Fibroblast of villous mesenchyme (primary cell): ENCODE measurements at places on chromosomes 11 and 22.

DNA sequence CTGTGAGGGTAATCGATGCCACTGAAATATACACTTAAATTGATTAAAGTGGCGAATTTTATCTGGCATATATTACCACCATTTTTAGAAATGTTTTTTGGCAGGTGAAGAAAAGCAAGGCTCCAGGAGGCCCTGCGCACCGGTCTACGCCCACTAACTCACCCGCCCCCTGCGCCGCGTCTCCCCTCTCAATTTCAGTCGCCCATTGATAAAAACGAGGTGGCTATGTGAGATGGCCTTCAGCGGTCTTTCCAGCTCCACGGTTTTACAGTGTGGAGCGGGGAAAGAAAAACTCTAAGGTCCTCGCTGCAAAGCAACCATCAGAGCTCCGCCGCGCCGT, 602 bp upstream of the AQP11 start:
- no peak for DNase-seq

DNA sequence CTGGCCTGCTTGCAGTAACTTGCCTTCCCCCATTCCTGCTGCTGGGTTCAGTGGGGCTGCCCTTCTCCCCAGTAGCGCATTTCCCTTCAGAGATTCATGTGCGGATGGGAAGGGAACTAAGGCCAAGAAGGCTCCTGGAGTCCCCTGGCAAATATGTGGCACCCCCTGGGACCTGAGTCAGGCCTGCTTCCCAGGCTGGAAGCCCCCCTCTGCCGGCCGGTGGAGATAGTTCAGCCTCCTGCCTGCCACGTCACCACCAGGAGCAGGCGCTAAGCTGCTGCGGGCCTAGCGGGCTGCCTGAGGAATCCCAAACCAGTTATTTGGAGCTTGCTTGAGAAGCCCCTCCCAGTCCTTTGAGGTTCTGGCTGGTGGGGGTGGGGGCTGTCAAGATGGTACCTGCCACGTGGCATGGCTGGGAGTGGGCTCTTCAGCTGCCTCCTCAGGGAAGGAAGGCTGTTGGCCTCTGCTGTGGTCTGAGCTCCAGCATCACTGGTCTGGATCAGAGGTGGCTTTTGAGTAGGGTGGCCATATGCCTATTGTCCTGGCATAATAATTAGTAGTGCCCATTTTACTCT, 2.0 kb downstream of the SERPINH1 start:
- peak; percentile 92 for DNase-seq

DNA sequence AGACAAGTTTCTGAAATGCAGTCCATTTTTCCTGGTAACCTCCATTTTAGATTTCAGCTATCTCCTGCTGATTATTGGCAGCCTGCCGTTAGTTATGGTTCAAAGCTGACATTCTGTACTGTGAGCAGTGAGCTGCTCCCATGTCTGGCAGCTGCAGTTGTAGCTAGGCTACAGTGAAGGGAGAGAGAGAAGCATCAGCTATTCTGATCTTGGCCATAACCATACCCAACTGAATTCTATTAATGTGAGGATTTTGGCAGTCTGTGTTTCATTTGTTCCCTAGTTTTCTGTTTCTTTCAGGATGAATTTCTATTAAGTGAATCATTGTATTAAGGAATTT, 33.4 kb downstream of the SIK2 start:
- DNase-seq = peak; percentile 27

DNA sequence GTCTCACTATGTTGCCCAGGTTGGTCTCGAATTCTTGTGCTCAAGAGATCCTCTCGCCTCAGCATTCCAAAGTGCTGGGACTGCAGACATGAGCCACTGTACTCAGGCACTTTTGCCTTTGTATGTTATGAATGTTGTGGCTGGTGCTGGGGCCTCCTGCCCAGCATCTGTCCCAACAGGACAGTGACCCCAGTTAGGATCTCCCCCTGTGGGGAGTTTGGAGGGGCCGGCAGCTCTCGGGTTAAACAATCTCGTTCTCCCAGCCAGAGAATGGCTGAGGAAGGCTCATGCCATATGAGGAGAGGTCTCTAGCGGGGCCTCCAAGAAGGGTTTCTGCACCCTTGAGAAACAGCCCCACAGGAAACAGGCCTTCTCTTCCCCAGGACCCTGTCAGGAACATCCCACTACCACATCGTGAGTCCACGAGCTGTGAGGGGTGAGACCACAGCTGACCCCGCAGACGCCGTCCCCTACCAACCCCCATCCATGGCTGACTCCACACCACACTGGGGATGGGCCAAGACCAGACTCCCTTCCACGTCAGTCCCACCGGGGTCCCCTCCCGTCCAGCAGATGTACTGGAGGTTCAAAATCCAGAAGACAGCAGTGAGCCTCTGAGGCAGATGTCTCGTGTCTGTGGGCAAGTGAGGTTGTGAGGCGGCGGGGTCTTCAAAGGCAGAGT, 54.1 kb downstream of the SHANK2 start:
- DNase-seq = no peak

DNA sequence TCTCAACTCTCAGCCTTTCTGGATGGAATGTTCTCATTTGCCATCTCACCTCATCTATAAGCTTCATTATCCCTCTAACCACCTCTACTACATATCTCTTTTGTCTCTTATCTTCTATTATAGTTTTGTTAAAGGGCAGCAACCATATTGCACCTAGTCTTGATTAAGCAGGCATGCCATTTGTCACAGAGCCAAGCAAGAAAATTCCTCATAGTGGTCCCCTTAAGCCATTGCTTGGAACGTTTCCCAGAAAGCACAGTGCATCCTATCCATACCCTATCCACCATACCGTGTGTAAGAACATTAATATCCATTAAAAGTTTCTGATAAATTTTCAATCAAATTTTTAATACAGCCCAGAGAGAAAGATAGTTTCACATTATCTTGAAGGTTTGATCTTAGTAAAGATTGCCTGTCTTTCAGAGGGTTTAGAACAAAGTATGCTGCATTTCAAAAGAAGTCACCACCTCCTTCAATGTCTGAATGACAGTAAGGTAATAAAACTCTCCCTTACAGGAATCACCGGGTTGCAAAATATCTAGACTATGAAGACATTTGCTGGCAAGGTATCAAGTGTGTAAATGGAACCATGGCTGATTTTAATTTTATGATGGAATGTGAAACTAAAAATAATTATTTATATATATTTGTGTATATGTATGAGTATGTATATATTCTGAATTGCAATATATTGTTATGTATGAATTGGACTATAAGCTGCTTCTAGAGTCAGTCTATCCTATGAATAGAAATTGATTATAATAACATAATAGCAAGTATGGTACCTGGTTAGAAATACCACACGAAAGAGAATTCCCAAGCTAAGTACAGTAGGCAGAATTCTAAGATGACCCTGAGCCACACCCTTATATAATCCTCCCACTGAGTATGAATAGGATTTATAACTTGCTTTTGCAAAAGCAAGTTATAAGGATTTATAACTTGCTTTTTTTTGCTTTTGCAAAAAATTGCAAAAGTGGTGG, 1296.3 kb downstream of the LRRC4C start:
- no peak for DNase-seq

DNA sequence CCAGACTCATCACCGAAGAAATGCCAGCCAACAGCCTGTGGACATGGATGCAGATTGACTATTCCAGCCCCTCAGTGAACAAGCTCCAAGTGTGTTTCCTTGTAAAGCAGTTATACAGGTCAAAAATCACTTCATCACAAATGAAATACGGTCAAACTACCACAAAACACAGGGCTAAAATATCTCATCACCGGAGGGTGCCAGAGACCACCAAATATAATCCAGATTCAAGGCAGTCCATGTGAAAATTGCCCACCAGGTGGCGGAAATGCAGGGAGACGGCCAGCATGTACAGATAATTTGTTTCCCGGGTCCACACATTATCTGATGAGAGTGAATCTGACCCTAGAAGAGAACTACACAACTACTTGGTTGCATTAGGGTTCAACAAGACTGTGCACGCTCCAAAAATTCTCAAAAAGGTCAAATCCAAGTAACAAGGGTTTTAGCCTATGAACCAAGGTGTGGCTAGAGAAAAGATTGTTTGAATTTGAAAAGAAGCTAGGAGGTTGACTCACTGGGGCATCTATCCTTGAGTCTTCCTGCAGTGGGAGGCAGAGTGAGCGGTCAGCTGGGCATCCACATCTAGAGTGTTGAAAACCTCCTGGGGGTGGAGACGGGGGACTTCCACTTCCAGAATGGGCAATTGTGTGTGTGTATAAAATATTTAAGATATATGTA, 71.7 kb downstream of the IGLL5 start:
- DNase-seq = peak; percentile 81

- DNase-seq = peak; percentile 53
These were observed 218.3 kb upstream of the CTSC start for GRCh38 chr11:88555829-88556202.

DNA sequence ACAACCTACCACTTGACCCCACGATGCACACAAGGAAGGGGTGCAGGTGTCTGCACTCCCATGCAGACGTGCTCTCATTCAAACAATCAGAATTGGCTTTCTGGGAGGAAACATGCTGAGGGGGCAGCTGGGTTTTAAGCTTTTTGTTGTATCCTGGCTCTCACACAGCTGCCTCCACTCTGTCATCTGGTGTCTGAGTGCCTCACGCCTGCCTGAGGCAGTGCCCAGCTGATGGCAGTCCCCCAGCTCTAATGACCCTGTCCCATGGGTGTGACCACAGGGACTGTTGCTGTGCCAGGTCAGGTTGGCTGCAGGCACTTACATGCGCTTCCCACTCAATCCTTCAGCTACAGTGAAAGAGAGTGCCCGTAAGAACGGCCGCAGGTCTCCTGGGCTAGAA, 53.7 kb downstream of the ARFGAP3 start:
- DNase-seq = no peak
